ENCODE measurements at places on chromosomes 13 and 19. TPM values are rescaled to one million over a fixed set of nuclear protein-coding genes. Genes with fewer than 3 reads are reported as not detected.

CCNA1 gene
- polyA plus RNA-seq: not detected

CD209 gene
- polyA plus RNA-seq: not detected

CPB2 gene
- not detected for polyA plus RNA-seq

CLDND2 gene
- not detected for polyA plus RNA-seq

ZNF225 gene
- polyA plus RNA-seq: 3.1 TPM

PPM1N gene
- 1.5 TPM for polyA plus RNA-seq

Measured in AG04450 (cell line).